Activated T-helper 1 cell treated with anti-CD3 and anti-CD28 coated beads, Interleukin-12 subunit alpha, Interleukin-12 subunit beta, Interleukin-2, Interleukin-4 antibody, amounts not matched to agents 30 ng/mL and 10 ng/mL and 1 ng/mL, durations not matched to agents 14 hours and 24 hours and 36 hours (primary cell): ENCODE measurements at places on chromosomes 4 and X. TPM values are rescaled to one million over a fixed set of nuclear protein-coding genes. Genes with fewer than 3 reads are reported as not detected.

DNA sequence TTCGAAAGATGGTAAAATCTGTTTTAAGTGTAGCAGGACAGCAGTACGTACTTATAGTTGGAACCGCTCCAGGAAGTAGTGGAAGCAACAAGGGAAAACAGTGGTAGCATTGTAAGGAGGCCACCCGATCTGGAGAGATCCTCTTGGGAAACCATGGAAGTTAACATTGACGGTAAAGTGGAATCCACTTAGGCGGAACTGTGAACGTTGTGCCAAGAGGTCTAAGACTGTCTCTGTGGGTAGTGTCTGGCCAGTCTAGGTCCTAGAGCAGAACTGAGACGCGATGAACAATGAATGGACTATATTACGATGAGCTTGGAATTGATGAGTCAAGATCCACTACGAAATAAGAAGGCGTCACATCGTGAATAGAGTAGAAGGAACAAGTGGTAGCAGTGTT lies 124.0 kb downstream of the TENM3 start:
- no peaks in the 10 kb centered on the region for H3K36me3 ChIP-seq
- DNase-seq, result no peak

DNA sequence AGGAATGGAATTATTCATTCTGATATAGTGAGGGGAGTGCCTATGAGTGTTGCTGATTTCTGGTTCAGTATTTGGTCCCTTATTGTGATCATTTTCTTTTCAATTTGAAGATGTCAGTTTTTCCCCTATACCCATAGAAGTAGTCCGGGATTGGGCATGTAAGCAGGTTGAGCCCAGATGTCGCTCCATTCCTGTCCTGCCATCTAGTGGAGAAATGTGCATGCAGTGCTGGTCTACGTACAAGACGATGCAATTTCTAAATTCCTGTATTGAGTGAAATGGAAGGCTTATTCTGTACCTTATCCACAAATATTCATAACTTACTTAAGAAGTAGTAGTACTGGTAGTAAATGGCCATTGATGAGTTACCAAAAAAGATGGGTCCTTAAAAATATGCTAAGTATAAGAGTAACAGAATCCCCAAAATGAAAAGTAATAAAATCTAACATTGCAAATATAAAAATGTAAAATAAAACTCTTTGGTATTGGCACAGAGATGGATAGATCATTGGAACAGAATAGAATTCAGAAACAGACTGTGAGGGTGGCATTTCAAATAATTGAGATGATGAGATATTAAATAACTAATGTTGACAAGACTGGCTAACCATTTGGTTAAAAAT lies 60.9 kb downstream of the UGT8 start:
- H3K36me3 ChIP-seq, result no peaks in the 10 kb centered on the region
- peaks cover 5% of the 10 kb centered on the region for H3K27me3 ChIP-seq
- no peaks in the 10 kb centered on the region for H3K4me1 ChIP-seq
- H3K4me3 ChIP-seq, result no peak overlapping the region
- DNase-seq, result no peak

DNA sequence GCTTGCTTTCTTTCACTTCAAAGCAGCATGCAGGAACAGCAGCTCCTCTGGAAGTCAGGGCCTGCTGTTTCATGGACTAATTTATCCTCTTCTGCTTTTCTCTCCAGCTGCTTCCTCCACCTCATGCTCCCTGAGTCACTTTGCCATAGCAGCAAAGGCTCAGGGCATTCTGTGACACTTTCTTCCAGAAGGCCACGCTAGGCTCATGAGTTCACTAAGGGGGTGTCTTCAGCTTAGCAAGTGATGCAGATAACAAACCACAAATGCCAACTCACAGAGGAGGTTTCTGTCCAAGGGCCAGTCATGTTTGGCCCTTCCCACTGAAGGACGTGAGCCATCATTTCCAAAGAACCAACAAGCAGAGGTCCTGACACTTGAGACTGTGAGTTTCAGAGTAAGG lies 200.2 kb downstream of the ADGRA3 start:
- H3K36me3 ChIP-seq, result no peaks in the 10 kb centered on the region
- no peak overlapping the region for H3K27ac ChIP-seq
- no peak overlapping the region for H3K4me3 ChIP-seq
- no peaks in the 10 kb centered on the region for H3K4me1 ChIP-seq
- H3K27me3 ChIP-seq, result peaks cover 5% of the 10 kb centered on the region

- peaks cover 1% of the 10 kb centered on the region for H3K36me3 ChIP-seq
- no peak for DNase-seq
- H3K27ac ChIP-seq, result no peak overlapping the region
- no peaks in the 10 kb centered on the region for H3K27me3 ChIP-seq
- peaks cover 7% of the 10 kb centered on the region for H3K4me1 ChIP-seq
Measured at GRCh38 chrX:110210417-110211139, 107.3 kb downstream of the AMMECR1 start.

The PNMA3 gene
- 0.67 and 0.88 TPM in 2 replicates for total RNA-seq

DNA sequence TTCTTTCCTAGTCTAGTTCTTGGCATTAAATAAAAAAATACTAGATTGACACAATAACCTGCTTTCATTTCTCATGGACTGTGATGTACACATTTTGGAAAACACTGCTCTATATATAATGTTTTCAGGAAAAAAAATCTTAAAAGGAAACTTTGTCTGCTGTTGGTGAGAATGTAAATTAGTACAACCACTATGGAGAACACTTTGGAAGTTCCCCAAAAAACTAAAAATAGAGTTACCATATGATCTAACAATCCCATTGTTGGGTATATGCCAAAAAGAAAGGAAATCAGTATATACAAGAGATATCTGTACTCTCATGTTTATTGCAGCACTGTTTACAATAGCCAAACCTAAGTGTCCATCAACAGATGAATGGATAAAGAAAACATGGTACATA lies 202.3 kb downstream of the PPP3CA start:
- H3K4me1 ChIP-seq, result peaks cover 5% of the 10 kb centered on the region
- H3K27me3 ChIP-seq, result peaks cover 3% of the 10 kb centered on the region
- H3K36me3 ChIP-seq, result peaks cover 4% of the 10 kb centered on the region
- no peak for DNase-seq
- no peak overlapping the region for H3K4me3 ChIP-seq
- H3K27ac ChIP-seq, result no peak overlapping the region

DNA sequence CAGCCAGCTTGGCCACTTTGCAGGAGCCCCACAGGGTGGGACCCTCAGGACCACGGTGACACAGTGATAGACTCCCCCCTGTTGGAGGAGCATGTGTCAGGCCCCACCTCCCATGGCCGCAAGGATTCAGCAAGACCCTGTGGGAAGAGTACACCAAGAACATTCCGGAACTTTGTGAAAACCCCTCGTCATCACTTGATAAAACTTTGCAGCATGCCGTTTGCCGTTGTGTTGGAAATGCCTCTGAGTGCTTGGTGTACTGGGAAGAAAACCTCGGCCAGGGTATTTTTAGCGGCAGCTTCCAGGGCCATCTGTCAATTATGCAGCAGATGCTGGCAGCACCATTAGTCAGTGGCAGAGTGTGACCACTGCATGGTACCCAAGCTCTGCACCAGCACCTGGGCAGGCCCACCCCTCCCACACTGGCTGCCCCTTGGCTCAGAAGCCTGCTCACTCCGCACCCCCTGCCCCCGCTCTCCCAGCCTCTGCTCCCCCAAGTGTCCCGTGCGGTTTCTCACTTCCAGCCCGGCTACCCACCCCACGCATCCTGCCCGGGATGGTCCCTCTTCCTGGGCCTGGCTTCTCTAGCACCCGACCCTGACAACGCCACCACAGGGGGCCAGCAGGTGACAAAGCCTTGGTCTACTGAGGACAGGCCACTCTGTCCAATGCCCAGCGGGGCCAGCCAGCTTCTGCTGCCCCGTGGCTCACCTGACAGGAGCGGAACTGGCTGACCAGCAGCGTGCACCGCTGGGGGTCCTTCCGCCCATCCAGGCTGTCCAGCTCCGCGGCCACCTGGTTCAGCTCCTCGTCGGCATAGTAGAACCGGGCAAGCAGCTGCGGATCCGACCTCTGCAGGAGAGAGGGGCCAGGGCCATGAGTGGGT lies 65.0 kb downstream of the ZFYVE28 start:
- no peak overlapping the region for H3K4me3 ChIP-seq
- no peaks in the 10 kb centered on the region for H3K4me1 ChIP-seq
- H3K27ac ChIP-seq, result no peak overlapping the region
- no peaks in the 10 kb centered on the region for H3K36me3 ChIP-seq

The ASB5 gene
- not detected in 2 replicates for total RNA-seq

DNA sequence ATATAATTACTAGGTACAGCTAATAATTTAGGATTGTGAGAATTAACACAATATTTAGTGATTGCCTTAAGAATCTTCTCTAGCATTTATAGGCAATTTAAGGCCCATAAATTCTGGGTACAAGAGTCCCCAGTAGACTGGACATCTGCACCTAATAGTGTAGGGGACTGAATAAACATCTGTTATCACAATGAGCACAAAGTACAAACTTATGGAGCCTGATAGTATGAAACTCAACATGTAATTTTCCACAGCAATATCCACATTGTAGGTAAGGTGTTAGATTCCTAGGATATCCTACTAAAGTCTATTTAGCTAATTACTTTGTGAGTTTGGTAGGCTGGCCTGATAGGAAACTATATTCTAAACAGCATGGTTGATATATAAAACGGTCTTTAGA lies 178.3 kb downstream of the FAM13A start:
- no peaks in the 10 kb centered on the region for H3K4me1 ChIP-seq
- no peak overlapping the region for H3K4me3 ChIP-seq
- peaks cover 3% of the 10 kb centered on the region for H3K27me3 ChIP-seq
- DNase-seq, result no peak
- H3K36me3 ChIP-seq, result no peaks in the 10 kb centered on the region
- H3K27ac ChIP-seq, result no peak overlapping the region
